ENCODE measurements at places on chromosomes 5 and 9.

GRCh38 chr5:174293481-174293880 lies 248.0 kb downstream of the NSG2 start:
- DNase-seq, result no peak

DNA sequence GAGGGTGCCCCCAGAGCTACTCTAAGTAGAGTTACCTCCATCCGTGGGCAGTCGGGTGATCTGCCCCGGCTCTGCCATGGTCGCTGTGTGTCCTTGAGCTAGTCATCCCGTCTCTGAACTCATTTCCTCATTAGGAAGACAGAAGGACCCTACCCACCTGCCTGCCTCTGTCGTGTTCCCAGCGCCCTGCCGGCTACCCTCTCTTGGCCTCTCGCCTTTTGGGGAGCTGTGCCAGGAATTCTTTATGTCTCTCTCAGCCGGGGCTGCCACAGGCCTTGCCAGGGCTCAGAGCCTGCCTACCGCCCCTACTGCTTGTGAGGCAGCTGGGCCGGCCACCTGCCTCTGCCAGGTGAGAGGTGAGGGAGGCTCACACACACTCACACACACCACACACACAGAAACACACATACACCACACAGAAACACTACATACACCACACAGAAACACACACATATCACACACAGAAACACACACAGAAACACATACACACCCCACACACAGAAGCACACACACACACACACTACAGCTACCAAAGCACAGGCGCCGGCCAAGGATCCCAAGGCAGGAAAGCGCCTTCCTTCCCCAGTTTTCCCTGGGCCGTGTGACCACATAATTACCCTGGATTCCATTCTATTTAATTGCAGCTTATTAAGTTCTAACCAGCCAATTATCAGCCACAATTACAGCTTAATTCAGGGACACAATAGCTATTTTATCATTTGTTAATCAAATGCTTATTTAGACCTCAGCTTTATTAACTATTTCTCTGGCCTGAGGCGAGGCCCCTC lies 41.7 kb downstream of the UNC5A start:
- DNase-seq, result no peak

DNA sequence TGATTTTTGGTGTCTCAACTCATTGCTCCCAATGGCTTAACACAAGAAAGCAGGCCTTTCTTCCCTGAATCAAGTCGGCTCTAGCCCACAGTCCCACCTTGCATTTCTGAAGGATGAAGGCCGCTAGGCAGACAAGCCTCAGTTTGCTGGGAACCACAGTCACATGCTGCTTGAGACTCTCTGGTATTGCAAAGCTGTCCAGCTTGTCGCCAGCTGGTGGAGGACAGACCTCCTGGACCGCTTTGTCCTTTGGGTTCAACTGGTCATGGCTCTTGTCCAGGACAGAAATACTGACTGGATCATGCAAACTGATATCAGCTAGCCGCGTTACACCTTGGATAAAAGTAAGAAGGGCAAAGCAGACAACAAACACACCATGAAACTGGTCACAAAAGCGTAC lies 23.1 kb downstream of the DDX31 start:
- no peak for DNase-seq

GRCh38 chr5:181224390-181225229 lies 1.5 kb downstream of the TRIM41 start:
- DNase-seq, result no peak

- no peak for DNase-seq
These were observed 178.4 kb upstream of the ELL2 start for GRCh38 chr5:96140084-96140483.
